ENCODE measurements at places on chromosomes 16 and 17.

DNA sequence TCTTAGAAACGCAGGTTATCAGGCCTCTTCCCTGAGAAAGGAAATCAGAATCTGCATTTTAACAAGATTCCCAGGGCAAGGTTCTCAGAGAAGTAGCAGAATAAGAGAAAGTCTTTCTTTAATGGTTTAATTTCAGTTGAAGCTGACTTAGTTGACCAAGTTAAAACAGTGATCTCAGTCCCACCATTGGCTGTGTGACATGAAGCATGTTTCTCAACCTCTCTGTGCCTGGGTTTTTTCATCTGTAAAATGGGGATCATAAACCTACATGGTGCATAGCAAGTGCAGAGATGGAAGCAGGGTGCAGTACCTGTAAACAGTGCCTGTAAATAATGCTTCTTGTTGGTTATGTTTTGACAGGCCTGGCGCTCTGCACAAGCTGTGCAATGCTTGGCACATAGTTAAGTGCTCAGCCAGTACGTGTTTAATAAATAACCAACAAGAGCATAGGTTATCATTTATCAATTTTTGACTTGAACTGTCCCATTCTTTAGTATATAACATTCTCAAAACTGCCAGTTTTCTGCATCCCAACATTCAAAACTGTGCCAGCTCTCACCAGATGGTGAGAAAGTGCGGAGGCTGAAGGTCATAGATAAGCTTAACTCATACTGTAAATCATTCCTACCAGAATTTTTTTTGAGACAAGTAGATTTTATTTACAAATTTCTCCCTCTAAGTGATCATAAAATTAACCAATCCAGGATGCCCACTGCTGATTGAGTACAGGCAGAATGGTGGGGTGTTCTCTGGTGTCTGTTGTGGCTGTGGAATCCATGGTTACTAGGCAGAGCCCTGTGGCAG is 6.9 kb downstream of the C17orf67 start:
- DNase-seq: no peak

DNA sequence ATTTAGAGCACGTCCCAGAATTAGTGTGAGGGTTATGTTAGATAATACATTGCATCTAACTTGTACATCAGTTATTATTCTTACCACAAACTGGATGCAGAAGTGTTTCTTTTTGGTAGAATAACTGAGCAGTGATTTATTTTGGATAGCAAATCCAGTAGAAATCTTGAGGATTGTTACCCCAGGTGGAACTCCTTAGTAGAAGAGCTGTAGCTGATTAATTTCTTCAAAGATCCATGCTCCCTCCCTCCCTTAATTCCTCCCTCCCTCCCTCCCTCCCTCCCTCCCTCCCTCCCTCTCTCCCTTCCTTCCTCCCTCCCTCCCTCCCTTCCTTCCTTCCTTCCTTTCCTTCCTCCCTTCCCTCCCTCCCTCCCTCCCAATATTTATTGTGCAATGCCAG is 337.7 kb downstream of the CA10 start:
- DNase-seq: no peak

- DNase-seq: no peak
These were observed 70.1 kb upstream of the HAS3 start for GRCh38 chr16:69035375-69035774.

DNA sequence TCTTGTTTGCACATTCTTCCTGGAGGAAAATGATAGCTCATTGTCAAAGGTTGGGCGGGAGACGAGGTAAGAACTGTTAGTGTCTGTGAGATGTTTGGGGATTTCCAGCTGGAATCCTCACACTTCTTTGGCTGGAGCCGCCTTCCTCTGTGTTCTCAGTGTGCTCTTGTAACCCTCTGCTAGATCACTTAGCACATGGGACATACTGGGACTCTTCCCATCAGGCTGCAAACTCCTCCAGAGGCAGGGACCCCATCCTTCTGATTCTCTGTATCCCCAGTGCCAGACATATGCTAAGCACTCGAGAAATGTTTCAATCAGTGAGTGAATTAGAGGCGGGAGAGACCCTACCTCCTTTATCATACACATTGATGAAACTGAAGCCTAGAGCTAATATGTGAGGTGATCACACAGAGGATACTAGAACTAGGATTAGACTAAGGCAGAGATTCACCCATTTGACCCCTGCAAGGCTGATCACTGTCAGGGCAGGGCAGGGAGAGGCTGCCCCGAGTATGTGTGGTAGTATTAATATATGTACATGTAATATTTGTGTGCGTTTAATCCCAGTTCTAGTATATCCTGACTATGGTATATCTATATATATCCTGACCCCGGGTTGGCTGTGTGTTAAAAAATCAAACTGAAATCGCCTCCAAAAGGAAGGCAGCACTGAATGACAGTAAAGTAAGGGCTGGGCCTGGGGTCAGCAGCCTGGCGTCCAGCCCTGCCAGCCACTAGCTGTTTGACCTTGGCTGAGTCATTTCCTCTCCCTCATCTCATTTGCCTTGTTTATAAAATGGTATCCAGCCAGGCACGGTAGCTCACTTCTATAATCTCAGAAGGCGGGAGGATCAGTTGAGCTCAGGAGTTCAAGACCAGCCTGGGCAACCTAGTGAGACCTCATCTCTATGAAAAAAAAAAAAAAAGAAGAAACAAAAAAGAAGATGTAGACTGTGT is 75.5 kb upstream of the TBX2 start:
- DNase-seq: no peak

GRCh38 chr17:49843774-49844350 is 4.0 kb downstream of the TAC4 start:
- no peak for DNase-seq

GRCh38 chr17:82331345-82331939 is 2.1 kb downstream of the SECTM1 start:
- DNase-seq: no peak

DNA sequence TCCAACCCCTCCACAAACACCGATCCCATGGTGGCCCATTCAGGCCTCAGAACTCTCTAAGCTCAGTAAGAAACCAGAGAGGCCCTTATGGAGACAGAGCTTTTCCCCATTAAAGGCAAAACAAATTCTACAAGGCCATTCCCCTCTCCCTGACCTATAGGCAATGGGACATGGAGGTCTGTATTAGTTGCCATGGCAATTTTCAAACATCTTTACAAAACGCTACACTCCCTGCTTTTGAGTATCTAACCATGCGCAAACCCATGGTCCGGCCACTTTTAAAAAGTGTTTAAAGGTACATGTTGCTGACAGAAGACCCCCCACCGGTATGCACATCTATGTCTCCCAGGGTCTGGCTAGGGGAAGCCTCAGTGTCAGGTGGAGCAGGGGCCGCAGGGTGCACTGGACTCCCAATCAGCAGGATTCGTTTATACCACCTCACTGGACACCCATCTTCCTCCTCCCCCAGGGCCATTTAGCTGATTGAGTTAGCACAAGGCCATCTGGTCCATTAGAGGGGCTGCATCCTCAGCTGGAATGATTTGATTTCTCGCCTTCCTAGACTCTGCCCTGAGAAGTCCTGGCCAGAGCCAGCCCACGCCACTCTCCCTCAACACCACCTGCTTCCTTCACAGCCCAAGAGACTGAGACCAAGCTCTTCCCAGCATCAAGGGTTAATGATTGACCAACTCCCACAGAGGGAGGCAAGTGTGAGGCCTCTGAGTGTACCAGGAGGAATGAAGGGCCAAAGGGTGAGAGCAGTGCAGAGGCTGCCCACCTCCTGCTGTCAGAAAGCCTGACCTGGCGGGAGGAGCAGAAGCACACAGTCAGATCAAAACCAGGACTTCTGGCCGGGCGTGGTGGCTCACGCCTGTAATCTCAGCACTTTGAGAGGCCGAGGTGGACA is 10.9 kb downstream of the ACLY start:
- DNase-seq: no peak

GRCh38 chr16:24367186-24367710 is 111.1 kb downstream of the CACNG3 start:
- DNase-seq: no peak

DNA sequence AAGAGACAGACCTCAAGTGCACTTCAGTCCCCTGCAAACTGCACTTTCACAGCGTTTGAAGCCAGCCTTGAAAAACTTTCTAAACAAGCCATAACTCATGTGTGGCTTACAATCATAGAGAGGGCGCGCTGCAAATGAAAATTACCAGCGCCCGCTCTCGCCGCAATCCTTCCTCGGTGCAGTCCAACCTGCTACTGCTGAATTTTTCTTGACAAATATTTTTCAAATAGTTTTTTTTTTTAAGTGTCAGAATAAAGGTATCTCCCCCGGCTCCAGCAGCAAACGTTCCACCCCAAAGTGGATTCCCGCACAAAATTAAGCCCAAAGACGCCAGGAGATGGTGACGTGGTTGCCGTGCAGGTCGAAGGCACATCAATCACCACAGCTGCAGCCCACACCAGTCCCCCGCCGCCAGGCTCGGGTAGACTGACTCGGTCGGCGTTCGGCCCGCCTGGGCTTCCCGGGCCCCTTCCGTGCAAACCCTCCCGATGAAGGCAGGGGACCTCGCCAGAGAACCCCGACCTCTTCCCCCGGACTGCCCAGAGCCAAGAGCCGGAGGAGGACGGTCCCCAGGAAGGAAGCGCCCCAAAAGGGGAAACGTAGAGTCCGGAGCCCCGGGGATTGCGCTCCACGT is 630 bp downstream of the GRB2 start:
- peak; percentile 62 for DNase-seq

GRCh38 chr17:814371-814770 is 32.2 kb downstream of the MRM3 start:
- DNase-seq: no peak

- DNase-seq: no peak
These were observed 19.4 kb upstream of the NFATC3 start for GRCh38 chr16:68065716-68066305.

- no peak for DNase-seq
These were observed 26.5 kb downstream of the HEATR9 start for GRCh38 chr17:35842239-35842638.

GRCh38 chr17:2900842-2901241 is 104.6 kb downstream of the RAP1GAP2 start:
- no peak for DNase-seq

GRCh38 chr17:39627712-39628516 is 1.2 kb downstream of the PPP1R1B start:
- no peak for DNase-seq

DNA sequence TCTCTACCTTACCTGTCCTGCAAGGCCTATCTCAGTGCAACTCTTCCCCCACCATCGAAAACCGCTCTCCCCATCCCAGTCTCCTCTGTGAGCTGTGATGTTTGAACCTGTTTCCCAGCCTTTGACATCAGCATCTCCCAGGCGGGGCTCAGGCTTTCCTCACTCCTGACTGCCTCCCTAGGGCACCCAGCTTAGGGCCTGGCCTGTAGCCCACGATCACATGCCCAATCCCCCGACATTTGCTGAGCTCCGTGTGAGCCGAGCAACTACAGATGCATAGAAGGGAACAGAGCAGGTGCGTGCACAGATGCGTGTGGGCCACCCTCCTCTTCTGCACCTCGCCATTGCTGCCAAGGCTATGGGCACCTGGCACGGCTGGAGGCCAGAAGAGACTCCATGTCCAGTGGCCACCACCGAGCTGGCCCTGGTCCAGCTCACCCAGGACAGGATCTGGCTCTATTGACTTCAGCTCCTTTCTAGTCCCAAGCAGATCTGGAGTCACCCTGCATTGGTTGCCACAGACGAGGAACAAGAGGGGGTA is 35.5 kb upstream of the CMIP start:
- DNase-seq: no peak

DNA sequence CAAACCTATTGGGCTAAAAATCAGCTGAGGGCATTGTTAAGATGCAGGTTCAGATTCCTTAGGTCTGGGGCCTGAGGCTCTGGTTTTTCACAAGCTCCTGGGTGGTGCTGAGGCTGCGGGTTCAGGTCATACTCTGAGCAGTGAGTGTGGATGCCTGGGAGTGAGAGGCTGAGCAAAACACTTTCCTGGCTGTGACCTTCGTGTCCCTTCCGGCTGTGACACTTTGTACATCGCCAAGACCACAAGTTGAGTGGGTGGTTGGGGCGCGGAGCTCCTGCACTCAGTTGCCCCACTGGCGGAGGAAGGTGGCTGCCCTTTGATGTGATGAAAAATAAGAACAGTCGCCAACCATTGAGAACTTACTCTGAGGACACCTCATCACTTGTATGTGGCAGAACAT is 24.8 kb downstream of the CCR7 start:
- no peak for DNase-seq

DNA sequence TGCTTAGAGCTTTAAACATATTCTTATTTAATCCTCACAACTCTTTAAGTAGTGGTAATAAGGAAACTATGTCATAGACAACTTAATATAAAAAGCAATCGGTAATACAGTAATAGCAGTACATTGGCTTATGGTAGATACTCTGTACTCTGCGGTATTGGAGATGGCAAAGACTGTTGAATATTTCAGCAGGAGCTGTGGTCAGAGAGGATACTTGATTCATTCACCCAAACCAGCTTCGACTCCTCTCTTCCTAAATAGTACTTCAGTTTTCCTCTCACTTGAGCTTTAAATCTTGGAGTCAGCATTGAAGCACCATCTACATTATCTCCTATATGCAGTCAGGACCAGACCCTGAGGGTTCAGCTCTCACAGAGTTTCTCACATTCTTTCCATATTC is 169.3 kb downstream of the CYB561 start:
- peak; percentile 18 for DNase-seq

GRCh38 chr16:76118344-76118743 is 158.9 kb upstream of the CNTNAP4 start:
- DNase-seq: no peak

GRCh38 chr17:50130559-50131305 is 772 bp upstream of the SAMD14 start:
- peak; percentile 52 for DNase-seq

DNA sequence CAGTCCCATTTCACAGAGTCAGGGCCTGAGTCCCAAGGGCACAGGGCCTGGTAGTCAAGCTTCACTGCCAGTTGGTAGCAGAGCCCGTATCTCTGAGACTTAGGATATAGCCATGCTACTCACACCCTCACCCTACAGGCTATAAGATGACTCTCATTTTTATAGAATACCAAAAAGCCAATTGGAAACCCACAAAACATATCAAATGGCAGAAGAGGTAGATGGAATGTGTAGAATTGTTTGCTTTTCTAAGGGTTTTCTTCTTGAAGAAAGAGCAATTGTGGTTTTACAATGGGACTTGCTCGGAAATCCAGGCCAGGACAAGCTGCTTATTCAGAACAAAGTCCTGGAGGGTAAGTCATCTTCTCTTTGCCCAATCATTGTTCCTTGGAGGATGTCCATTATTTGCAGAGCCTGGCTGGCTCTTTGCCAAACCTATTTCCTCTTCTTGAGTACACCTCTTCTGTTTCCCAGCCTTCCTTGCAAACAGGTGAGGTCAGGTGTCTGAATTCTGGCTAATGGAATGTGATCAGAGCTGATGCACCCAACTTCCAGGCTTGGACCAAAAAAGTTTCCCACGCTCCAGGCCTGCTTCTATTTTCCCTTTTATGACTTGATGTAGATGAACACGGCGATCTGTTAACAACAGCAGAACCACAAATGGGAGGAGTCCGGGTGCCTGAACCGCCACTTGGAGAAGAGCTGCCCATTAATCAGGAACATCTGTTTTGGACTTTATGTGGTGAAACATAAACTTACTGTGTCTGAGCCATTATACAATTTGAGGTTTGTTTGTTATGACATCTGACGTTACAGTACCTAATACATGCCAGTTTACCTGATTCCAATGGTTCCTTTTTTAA is 16.9 kb upstream of the CCL22 start:
- DNase-seq: peak; percentile 30
